KG1 (cell line): ENCODE measurements at places on chromosomes 2 and 18.

GRCh38 chr2:235305678-235306077 lies 188.2 kb upstream of the AGAP1 start:
- DNase-seq: no peak

DNA sequence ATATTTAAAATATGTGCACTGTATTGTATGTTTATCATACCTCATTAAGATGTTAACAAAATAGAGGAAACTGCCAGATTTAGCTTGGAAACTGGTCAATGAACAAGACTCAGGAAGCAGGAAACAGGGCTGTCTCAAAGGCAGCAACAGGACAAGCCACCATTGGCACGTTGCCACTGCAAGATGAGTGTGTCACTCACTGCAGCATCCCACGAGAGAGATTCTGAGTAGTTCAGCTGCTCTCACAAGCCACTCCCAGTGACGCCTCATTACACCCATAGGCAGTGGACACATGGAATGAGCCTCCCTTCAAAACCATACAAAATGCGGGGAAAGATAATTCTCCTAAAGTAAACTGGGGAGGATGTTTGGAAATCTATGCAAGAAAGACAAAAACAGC lies 181.9 kb upstream of the DLGAP1 start:
- DNase-seq: no peak

DNA sequence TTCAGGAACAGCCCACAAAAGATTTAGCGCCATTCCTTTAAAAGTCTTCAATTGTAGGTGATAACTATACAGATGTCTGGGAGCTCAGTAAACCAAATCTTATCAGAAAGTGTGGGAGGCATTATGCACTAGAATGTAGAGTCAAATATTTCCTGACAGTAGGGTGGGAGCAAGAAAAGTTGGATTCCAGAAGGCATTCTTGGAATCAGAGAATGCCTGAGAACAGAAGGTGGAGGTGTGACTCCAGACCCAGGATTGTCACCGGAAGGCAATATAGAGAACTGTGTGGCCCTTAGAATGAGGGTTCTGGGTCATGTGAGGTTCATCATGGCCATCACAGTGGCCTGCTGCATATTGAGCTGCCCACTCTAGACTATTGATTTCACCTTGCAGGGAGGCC lies 90.0 kb downstream of the SETBP1 start:
- DNase-seq: no peak

DNA sequence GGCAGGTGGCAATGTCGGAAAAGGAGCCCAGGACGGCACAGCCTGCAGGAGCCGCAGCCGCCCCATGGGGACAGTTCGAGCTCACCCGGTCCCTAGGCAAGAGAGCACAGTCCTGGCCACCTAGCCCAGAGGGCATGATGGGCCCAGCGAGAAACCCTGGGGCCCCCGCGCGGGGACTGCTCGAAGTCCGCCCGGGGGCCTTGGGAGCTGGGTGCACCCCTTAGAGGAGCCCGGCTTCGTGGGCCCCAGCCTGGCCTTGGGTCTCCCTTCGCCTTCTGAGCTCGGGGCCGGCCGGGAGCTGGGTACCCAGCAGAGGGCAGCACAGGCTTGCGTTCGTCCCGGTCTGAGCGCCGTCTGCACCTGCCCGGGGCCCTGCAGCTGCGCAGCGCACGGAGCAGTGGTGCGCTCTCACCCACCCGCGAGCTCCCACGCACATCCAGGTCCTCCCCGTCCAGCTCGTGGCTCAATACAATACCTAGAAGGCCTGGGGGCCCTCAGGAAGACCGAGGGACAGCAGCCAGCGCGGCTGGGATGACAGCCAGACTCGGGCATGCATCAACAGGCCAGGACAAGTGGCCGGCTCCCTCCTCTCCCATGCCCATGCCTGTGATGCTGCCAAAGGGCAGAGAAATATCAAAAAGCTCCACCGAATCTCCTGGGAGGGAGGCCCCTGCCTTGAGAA lies 96.2 kb upstream of the ZNF532 start:
- DNase-seq: peak; percentile 21

GRCh38 chr2:68435615-68436014 lies 31.5 kb downstream of the FBXO48 start:
- DNase-seq: no peak

DNA sequence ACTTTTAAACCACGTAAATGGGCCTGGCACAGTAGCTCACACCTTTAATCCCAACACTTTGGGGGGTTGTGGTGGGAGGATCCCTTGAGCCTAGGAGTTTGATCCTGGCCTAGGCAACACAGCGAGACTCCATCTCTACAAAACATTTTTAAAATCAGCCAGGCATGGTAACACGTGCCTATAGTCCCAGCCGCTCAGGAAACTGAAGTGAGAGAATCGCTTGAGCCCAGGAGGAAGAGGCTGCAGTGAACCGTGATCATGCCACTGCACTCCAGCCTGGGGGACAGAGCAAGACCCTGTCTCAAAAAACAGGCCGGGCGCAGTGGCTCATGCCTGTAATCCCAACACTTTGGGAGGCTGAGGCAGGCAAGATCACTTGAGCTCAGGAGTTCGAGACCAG lies 12.2 kb downstream of the ROCK1 start:
- DNase-seq: no peak

DNA sequence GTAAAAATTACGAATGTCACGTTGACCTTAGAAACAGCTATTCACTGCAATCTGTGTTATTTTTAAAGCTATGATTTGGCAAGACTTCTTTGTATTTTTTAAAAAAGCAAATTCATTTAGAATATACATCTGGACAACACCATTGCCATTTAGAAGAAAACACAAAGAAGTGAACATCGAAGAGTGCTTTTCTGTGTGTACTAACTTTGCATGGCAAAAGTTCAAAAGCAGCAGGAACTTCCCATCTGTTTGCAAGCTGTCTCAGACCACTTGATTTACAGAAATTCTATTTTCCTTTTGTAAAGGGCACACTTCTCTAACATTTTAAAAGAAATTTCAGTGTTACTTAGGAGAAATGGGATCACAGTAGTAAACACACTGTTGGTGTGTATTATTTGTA lies 145.9 kb downstream of the CALCRL start:
- DNase-seq: no peak

- peak; percentile 94 for DNase-seq
These were observed at the start of gene HPCAL1 for GRCh38 chr2:10302479-10303180. Gene HPCAL1, plus strand, starts transcription at chr2:10302904. Its CDS starts 116,854 bp downstream, at chr2:10419758.

GRCh38 chr2:195612611-195613495 lies 44.2 kb upstream of the SLC39A10 start:
- DNase-seq: no peak

DNA sequence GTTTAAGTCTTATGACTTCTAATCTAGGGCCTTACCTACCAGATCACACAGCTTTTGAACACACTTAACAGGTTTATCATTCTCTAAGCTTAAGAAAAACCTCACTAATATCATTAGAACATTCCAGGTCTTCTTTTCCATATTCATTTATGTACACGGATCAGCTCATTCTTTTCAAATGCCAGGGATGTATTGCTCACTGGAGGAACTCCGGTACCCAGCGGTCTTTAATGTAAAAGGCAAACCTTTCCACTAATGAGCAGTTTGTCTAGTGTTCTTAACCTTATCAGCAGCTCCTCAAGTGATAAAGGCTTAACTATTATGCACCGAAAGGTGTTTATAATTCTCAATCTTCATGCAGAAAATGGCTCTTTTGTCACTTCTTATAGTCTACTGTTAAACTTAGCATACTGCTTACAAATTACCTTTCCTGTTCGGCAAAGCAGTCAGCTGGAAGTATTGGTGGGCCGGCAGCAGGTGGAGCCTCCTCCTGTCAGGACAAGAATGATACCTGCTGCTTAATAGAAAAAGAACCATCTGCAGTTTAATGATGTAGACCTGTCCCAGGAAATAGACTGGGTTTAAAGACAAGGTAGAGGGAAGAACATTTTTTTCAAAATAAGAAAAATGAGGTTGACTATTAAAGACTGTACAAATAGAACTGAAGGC lies 142.7 kb downstream of the FIGN start:
- no peak for DNase-seq

- DNase-seq: no peak
These were observed 501.4 kb downstream of the FBXO15 start for GRCh38 chr18:73646196-73646595.

DNA sequence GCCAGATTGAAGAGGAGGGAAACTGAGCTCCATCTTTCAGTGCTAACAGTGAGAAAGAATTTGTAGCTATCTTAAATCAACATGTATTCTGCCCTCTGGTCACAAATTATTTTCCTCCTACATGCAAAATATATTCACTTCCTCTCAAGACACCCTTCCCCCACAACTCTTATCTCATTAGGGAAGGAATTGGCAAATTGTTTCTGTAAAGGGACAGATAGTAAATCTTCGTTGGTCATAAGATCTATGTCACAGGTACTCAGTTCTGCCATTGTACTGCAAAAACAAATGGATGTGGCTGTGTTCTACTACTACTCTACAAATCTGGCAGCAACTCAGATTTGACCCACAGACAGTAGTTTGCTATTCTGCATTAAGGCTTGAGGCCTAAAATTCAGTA lies 53.0 kb upstream of the CYP20A1 start:
- DNase-seq: no peak

DNA sequence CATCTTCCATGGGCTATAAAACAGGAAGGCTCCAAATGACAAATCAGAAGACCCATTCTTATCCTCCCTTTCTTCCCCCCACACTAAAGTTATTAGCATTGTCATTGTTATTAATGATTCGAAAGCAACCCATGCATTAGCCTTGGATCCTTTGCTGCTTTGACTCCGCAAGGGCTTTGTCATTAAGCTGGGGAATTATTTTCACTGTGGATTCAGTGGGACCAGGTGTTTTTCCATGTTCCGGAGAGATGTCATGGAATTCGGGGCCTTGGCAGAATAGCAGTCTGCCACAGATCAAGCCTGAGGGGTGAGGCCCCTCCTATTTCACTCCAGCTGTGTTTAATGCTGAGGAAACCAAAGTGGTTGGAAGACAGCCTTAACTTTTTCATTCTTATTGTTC lies 357.1 kb downstream of the EN1 start:
- no peak for DNase-seq

GRCh38 chr2:49839818-49840217 lies 685.5 kb upstream of the FSHR start:
- no peak for DNase-seq

DNA sequence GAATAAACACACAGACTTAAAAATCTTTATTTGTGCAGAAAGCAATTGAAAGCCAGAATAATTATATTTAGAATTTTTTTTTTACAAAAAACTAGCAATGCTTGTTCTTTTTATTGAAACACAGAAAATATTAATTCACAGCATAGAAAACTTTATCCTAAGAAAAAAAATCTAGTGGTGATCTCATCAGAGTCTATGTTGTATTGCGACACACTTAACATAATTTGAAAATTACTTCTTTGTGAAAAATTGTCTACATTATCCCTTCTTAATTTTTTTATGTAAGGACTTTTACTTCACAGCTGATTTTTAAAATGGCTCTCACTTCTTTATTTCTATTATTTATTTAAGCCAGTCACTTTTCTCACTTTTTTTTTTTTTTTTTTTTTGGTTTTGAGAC lies 103.4 kb downstream of the LDLRAD4 start:
- DNase-seq: no peak

GRCh38 chr2:230326453-230327417 lies at the start of gene SP140L:
Gene SP140L, plus strand, starts transcription at chr2:230327193. Its CDS starts 77 bp downstream, at chr2:230327270.
- DNase-seq: peak; percentile 47

GRCh38 chr18:34977838-34978532 lies 63.2 kb upstream of the MAPRE2 start:
- peak; percentile 7 for DNase-seq

DNA sequence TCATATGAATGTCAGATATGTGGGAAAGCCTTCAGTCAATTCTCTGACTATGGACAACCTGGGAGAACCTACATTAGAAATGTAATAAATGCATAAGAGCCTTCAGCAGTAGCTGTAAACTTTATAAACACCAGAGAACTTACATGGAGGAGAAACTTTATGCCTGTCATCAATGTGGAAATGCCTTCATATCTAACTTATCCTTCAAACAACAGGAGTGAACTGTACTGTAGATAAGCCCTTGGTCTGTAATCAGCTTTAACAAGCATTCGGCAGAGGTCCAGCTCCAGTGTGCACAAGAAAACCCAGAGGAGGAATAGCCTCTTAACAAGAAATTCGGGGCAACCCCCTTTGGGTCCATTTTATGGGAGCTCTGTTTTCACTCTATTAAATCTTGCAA lies 14.8 kb upstream of the UXS1 start:
- DNase-seq: no peak

DNA sequence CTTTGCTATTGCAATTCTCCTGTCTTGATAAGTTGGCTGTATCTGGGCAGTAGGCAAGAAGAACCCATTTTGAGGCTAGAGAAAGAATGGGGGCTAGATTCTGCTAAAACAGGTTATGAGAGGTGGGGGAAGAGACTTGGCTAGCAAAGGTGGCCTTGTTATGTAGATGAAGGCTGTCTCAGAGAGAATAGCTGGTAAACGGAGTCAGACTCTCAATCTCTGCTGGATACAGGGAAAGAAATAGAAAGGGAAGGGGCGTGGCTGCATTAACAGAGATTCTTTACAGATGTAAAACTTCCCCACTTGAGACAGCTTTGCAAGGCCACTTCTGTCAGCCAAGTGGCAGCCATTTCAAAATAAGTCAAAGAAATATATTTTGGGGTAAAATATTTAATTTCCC lies 38.1 kb upstream of the ARHGAP25 start:
- no peak for DNase-seq

- DNase-seq: no peak
These were observed 95.0 kb upstream of the CCDC68 start for GRCh38 chr18:55054021-55054990.

DNA sequence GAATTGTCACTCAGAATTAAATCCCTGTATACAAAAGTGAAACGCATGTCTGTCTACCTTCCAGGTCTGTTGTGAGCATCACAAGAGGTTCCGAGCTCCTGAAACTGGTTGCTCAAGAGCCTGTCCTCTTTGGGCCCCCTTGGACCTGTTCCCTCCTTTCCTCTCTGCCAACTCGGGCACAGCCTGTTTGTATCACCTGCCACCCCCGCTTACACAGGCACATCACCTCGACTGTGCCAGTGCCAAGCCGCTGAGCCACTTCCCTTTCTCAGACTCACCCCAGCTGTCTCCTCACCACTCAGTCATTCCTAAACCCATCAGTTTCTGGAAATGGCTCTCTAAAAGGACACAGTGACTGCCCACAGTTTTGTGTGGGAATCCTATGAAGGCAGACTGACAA lies 3.1 kb downstream of the EFR3B start:
- no peak for DNase-seq

GRCh38 chr2:222490131-222490530 lies 65.8 kb downstream of the SGPP2 start:
- DNase-seq: no peak

GRCh38 chr2:205609113-205609512 lies 73.2 kb upstream of the NRP2 start:
- DNase-seq: no peak

- DNase-seq: no peak
These were observed 105.0 kb downstream of the NEDD4L start for GRCh38 chr18:58148954-58149471.
